Esophagus muscularis mucosa (tissue), 4 donors: ENCODE measurements at places on chromosomes 6 and 20.

GRCh38 chr6:151118461-151119123 is 121.2 kb upstream of the AKAP12 start:
- no peak for DNase-seq

GRCh38 chr6:71171497-71172070 is 117.0 kb upstream of the OGFRL1 start:
- DNase-seq, result no peak

GRCh38 chr6:115551527-115551926 is 509.2 kb downstream of the FRK start:
- no peak for DNase-seq

- DNase-seq, result no peak
These were observed 188.5 kb downstream of the CDH4 start for GRCh38 chr20:61440548-61441055.
